Right forelimb (tissue), 1 donor: ENCODE measurements at places on chromosomes 11 and 22.

DNA sequence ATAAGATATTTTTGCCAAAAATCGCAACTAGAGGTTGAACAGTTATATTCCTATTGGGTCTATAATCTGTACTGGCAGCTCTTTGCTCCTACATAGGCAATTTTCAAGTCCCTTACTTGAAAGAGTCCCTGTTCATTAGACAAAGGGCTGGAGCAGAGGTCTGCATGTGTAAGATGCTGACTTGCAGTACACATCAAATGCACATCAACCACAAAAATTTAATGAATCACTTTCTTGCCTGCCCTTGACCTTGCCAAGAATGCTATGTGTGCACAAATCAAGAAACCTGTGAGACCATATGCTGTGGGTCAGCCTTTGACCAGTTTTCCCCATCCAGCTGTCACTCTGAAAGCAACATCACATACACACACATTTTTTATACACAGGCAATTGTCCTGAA, 661.5 kb downstream of the LRRC4C start:
- no peak for DNase-seq

DNA sequence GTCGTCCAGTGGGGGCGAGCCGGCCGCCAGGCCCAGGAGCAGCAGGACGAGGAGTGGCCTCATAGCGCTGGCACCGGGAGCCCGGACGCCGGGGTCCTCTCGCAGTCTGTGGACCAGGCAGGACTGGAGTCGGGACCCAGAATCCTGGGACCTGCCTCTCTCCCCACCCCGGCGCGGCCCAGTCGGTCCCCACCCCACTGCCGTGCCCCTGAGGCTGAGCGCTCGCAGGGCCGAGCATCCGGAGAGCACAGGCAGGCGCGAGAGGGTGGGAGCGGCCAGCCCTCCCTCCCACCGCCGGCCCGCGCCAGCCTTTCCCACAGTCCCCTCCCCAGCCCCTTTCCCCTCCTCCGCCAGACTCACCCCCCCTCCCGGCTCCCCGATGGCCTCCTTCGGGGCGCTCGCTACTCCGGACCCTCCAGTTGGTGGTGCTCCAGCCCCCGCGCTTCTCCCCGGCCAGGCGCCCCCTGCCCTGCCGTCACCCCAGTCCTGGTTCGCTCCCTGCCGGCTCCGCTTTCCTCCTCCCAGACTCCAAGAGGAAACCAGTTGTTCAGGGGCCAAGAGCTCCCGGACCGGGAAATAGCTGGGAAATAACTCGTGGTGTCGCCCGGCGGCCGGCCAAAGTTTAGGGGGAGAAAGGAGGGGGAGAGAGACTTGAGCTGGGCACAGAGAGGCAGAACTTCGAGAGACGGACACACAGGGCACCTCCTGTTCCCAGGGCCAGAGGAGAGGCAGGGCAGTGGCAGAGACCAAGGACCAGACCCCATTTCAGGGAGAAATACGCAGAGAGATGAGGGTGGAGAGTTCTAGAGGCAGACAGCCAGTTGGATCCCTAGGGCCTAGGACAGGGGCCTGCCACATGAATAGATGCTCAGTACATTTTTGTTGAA, at the start of gene C1QTNF5:
TSS of gene C1QTNF5 (minus strand) at position 549 of the 887 bp plus-strand sequence. CDS start at position 63, 486 bp downstream.
- DNase-seq: peak; percentile 94

DNA sequence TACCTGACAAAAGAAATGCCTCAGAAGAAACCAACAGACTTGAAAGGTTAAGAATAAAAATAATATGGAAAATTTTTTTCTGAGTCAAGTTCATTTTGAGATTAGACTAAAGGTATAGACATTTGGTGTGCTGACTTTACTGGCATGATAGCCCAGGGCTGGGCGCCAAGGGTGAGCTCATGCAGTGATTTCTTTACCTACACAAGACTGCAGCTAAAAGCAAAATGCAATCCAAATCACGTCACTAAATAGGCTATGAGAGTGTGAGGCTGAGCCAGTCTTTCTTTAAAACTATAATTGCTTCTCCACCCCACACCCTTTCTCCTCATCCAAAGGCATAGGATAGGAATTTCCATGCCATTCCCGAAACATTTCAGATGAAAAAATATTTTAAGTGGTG, 196.5 kb downstream of the FAM76B start:
- DNase-seq: peak; percentile 76

- peak; percentile 85 for DNase-seq
These were observed 85.3 kb upstream of the SYT13 start for GRCh38 chr11:45371251-45372115.

DNA sequence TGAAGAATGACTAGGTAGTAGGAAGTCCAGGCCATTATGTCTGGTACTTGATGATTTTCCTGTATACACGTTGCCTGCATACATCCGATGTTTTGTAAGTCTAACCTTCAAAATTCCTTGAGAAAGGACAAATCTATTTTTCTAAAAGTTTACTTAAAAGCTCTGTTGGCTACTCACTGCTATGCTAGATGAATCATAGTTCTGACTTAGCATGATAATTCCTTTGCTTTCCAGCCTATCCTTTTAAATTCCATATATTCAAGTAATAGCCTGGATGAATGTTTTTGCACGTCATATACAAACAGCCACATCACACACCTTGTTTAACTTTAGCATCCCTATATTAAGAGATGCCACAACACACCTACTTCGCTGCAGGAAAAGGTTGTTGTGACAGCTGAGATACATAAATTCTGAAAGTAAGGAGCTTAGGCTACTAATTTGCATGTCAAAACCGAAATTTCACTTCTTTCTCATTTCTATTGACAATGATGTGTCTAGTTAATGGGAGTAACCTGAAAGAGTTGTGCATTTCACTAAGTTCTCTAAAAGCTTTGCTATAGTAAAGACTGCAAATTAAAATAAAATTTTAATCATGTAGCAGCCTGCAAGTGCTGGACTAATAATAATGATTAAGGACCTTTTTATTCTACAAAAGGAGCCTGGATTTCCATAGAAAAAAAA, 1116.4 kb downstream of the JRKL start:
- no peak for DNase-seq

GRCh38 chr11:70507466-70508230, 109.3 kb downstream of the CTTN start:
- DNase-seq: no peak

DNA sequence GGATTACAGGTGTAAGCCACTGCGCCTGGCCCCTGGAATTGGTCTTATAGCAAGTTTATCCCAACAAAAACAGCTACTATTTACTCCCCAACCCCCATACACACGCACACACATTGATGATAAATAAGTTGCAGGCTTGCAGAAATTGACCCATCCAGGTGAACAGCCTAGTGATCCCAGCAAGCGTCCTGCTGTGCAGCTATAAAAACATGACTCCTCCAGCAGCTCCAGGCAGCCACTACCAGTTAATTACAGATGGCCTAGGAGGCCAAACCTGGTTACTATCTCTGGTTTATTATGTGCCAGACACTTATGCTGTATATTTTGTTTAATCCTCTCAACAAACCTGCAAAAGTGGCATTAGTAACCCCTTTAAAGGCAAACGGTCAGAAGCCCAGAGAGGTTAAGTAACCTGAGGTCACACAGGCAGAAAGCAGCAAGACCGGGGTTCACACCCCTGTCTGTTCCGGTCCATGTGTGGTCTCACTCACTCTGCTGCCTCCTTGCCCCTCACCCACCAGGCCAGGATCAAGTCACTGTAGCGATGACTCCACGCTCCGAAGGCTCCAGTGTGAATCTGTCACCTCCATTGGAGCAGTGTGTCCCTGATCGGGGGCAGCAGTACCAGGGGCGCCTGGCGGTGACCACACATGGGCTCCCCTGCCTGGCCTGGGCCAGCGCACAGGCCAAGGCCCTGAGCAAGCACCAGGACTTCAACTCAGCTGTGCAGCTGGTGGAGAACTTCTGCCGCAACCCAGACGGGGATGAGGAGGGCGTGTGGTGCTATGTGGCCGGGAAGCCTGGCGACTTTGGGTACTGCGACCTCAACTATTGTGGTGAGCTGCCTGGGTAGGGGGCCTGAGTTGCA, 6.6 kb downstream of the F2 start:
- no peak for DNase-seq

DNA sequence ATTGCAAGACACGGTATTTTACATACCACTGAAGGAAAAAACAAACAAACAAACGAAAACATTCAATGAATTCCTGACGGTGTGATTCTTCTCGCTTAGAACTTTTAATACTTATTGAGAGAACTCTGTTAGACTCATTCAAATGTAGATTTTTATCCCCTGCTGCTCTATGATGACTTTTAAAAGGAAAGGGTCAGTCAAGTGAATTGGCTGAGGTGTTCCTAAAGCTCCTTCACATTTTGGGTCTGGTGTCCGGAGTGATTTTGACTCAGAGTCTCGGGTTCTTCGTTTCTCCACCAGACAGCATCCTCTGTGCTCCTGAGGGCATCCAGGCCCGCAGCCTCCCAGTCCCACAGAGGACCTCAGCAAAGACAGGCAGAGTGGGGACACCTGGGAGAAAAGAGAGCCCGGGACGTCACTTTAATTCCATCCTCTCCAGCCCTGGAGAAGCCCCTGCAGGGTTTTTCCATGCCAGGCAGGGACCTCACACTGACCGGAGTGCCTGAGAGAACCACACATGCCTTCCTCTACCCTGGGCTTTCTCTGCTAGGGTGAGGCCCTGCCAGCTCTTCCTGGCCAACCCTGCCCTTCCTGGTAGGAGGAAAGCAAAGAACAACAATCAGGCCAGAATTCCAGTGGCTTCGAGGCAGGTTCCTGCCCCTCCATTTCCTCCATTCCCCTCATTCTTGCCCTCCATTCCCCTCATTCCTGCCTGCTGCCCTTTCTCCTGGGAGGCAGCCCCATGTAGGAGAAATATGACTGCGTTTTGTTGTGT, 1.4 kb upstream of the CSF2RB start:
- no peak for DNase-seq

DNA sequence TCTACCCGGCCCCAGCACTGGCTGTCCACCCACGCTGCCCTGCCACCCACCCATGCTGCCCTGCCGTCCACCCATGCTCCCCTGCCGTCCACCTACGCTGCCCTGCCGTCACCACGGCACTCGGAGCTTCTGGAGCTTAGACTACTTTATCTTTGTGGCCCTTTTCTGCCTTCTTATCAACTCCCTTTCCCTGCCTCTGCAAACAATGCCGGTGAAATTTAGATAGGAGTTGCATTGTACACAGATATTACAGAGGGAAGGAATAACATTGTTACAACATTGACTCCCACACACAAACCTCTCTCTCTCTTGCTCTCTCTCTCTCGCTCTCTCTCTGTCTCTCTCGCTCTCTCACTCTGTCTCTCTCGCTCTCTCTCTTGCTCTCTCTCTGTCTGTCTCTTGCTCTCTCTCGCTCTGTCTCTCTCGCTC, 33.7 kb upstream of the BRSK2 start:
- no peak for DNase-seq

- DNase-seq: no peak
These were observed 30.3 kb downstream of the TPCN2 start for GRCh38 chr11:69078930-69079605.
